ENCODE measurements at places on chromosomes 7 and 10.

DNA sequence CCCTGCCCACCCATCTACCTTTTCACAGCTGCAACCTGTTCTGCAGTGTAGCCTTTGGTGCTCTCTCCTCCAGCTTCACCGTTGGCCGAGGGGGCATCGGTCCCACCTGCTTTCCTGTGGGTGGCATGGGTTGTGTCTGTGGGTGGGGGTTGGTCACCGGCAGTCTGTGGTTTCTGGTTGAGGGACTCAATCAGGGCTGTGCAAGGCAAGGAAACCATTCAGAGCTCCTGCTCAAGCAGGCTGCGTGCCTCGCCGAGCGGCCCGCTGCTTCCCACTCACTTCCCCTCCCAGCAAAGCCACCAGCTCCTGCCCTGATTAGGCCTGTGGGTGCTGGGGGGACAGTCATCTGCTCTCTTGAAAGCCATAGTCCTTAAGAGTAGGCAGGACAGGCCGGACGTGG lies 9.8 kb downstream of the DNAJB12 start:
- DNase-seq, result no peak

DNA sequence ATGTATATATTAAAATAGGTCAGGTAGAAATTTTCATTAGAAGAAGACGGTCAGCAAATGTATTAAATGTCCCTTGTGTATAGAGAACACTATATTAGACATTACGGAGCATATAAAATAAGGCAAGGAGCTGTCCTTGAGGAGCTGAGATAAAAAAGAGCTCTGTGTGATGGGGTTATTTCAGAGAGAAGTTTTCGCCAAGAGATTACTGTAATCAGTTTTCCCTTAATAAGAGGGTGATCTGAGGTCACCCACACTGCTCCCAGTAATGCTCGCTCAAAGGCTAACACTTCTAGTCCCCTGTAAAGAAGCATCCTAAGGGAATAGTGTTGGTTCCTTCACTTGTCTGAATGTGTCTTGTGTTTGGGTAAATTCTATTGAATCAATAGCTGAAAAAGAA lies 86.7 kb upstream of the PRR15 start:
- no peak for DNase-seq

GRCh38 chr7:139820089-139820488 lies 9.0 kb upstream of the TBXAS1 start:
- DNase-seq, result no peak

- no peak for DNase-seq
Measured at GRCh38 chr10:12848439-12849173, 152.9 kb downstream of the CCDC3 start.

DNA sequence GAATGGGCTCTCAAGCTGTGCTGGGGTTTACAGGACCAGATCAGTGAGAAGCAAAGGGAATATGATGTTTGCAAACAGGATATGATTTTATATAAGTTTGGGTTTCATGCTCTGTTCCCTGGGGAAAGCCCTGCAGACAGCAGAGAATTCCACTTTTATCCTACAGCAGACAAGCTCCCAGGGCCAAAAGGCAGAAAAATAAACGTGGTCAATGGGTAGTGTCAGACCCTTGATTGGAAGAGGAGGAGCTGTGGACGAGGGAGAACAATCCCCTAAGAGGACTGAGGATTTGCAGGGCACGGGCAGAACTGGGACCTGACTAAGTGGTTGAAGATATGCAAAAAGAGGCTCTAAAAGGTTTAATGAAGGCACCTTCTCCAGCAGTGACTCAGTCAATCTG lies 275.3 kb downstream of the HDAC9 start:
- no peak for DNase-seq

DNA sequence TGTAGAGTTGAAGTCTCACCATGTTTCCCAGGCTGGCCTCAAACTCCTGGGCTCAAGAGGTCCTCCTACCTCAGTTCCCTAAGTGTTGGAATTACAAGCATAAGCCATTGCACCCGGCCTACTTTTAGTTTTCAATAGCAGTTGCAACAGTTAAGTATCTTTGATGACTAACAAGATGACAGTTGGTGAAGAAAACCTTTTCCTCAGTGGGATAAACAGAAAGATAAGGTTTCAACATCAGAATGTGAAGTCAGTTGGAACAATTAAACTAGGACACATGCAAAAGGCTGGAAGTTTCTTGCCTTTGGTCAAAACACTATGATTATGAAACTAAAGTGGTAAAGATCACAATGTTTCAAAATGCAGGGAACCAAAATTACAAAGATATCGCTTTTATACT lies 169.2 kb downstream of the ZNF438 start:
- DNase-seq, result no peak

DNA sequence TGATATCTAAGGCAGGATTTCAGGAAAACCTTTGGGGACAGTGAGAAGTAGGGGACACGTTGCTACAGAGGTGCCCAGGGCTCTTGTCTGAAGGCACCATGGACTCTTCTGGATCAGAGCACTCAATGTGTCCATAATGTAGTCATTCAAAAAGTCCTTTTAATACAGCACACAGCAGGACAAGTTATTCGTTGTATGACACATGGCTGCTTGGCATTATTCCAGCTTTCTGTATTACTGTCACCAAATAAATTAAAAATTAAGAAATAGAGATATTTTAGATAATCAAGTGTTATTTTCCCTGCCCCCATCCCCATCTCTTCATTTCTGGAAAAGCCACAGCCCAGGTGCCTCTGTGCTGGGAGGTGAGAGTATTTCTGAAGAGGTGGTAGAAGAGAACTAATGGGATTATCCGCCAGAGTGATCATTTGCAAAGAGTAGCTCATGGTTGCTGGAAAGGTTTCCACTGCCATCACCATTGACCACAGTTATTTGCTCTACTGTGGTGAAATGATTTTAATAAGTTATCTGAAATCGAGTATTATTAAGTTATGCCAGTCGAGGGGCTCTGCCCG lies 83.0 kb downstream of the CXCL12 start:
- DNase-seq, result no peak

DNA sequence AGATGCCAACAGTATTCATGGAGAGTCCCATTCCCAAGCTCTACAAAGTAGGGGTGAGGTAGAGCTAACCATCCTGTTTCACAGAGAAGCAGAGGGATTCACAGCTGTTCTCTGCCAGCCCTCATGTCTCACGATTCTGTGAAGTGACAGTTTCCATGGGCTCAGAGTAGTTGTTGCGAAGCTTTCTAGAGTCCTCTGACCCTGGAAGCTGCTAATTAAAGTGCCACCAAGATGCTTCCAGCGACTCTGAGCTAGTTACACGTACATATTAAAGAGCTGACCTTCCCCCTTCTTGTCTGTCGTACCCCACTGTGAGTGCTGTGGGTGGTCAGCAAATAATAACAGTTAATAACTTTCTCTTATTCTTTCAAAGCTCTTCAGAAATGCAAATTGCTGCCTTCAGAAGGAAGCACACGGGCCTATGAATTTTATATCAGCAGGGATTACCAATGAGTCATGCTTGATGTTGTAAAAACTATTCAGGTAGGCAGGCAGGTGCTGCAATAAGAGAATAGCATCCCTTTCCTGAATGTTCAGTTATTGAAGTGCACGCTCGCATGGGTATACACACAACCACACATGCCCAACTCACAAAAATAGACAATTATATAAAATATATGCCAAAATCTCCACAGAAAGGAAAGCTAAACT lies 34.1 kb downstream of the DNAJB9 start:
- DNase-seq, result no peak

GRCh38 chr7:137609500-137609899 lies 237.3 kb downstream of the DGKI start:
- DNase-seq, result no peak

- DNase-seq, result peak; percentile 69
Measured at GRCh38 chr10:62083412-62084267, 182.1 kb downstream of the ARID5B start.

GRCh38 chr10:3782451-3783315 lies 2.3 kb downstream of the KLF6 start:
- DNase-seq, result no peak

DNA sequence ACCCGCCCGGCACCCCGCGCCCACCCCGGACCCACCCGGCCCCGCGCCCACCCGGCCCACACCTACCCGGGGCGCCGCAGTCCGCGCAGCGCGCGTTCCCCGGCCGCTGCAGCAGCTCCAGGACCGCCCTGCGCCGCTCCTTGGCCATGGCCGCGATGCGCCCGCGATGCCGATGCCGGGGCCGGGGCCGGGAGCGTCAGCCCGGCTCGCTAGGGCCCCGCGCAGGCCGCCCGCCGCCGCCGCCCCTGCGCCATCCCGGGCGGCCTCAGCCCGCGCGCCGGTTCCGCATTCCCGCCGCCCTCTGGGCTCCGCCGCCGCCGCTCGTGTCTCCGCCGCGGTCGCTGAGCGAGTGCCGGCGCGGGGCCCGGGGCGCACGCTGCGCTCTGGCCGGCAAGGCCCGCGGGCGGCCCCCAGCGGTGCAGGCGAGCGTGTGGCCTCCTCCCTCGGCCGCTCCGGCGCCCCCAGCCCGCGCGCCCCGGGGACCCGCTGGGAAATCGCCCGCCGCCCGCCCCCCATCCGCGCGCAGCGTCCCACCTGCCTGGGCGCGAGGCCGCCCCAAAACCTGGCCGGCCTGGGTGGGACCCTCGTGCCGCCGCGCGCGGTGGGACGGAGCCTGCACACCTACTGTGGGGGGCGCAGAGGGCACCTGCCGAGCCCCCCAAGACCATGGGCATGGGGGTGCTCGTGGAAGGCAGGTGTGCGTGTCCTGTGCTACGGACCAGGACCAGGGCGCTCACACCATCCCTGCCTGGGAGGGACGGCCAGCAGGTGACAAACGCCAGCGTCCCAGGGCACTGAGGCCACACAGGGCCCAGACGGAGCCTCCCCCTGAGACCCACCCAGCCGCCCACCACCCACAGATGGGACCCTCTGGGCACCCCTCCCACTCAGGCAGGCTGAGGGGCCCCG lies at the start of gene ADAP1:
ADAP1 (minus strand) TSS at position 351 of the 909 bp plus-strand sequence; CDS start at position 148, 203 bp downstream.
- no peak for DNase-seq

- no peak for DNase-seq
Measured at GRCh38 chr10:95408983-95409873, 118.4 kb upstream of the PDLIM1 start.

DNA sequence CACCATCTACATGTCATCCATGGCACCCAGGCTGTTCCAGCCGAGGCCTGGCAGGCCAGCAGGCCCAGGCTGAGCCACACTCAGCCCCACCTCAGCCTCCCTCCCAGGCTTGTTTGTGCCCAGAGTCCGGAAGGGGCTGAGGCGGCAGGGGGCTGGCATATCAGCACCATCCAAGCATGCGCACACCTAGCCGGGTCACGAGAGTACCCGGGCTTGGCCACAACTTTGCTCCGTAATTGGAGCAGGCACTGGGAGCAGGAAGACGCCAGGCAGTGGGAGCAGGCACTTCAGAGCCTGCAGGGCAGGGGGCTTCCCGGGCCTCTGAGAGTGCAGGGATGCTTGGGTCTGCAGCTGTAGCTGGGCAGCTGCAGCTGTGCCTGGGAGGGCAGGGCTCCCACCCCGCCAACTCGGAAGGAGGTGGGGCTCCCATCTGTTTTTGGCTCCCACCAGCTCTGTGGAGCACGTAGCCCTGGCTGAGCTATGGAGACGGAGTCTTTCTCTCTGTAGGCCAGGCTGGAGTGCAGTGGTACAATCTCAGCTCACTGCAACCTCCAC lies 15.2 kb upstream of the TSPAN15 start:
- DNase-seq, result no peak

DNA sequence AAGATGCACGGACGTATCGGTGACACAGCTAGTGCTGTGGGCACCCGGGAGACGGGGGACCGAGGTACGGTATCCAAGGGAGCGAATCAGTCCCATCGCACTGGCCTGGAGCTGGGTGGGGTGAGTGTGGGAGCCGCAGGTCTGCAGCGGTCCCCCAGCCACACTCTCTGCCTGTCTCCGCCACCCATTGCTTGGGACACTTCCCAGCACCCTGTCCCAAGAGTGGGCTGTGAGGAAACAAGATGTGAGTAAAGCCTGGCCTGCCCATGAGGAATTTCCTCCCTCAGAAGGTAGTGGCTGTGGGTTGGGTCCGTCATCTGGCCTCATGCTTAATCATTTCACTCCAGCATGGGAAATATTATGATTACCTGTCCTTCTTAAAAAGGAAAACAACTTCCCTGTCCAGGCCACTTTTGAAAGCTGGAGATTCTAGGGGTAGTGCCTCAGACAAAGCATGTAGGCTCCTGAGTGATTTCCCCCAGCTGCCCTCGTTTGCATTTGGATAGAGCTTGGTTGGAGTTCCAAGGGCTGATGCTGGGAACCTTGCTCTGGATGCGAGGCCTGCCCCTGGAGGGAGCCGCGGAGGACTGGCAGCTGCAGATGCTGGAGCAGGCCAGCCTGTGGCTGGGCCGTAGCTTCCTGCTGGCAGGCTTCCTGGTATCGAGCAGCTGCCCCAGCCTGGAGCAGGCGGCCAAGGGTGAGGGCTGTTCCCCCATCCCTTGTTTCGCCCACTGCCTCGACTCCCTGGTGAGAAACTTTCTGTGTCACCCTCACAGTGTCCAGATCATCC lies 6.2 kb upstream of the ACTR3C start:
- no peak for DNase-seq

- DNase-seq, result no peak
Measured at GRCh38 chr10:15642095-15642494, 77.6 kb downstream of the ITGA8 start.

DNA sequence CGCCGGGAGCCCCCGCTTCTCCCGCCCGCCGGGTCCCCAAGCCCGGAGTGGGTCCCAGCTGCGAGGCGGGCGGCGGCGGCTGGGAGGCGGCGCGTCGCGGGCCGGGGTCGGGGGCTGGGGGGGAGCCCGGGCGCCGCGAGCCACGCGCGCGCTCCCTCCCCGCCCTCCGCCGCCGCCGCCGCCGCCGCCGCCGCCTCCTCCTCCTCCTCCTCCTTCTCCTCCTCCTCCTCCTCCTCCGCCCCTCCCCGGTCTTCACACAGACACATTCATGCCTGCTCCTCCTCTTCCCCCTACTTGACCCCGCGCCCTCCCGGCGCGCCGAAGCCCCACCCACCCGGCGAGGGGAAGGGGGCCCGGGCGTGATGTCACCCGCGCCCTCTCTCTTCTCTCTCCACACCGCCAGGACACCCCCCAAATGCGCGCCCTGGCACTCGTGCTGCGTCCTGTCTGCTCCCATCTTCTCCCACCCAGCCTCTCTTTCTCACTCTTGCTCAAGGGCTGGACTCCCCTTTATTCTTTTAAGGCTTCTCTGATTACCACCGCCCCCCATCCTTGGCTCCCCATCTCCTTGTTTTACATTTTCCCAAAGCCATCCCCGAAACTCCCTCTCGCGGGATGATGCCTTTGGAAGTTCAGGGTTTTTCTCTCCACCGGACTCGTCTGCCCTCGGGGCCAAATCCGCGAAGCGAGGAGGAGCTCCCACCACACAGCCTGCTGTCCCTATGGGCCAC lies 967 bp upstream of the GLI3 start:
- no peak for DNase-seq

DNA sequence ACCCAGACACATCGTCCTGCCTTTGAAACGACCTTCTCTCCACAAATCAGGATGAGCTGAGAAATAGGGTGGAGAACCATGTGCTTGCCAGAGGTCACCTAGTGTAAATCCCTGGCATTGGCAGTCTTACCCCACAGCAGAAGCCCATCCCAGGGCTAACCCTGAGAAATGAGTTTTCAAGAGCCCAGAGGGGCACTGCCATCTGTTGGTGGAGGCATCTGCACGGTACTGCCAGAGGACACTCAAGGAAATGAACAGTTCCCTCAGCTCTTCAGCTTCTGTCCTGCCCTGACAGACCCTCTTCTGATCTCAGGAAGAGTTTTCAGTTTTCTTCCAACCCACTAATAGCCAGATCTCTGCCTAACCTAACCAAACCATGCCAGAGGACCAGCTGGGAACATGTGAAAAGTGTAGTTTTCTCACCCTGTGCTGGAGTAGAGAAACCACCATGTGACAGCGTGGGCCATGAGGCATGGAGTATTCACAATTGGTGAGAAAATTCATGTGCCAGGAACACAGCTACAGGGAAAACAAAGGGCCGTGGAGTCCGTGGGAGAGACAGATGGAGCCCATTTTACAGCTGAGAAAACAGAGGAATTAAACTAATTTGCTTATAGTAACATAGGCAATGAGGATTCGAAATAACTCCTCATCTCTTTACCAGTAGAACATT lies 37.7 kb upstream of the ITPRID1 start:
- DNase-seq, result no peak
